Stimulated activated CD8-positive, alpha-beta memory T cell treated with anti-CD3 and anti-CD28 coated beads, Interleukin-2, amount 100 ng/mL, for 1 hour (primary cell): ENCODE measurements at places on chromosomes 6 and 20.

GRCh38 chr6:16412171-16412570, 173.8 kb downstream of the GMPR start:
- DNase-seq: no peak

- DNase-seq: no peak
Observed at GRCh38 chr20:41334443-41335421, 5.9 kb upstream of the LPIN3 start.

- no peak for DNase-seq
Observed at GRCh38 chr6:132952986-132953385, 138.6 kb downstream of the RPS12 start.

GRCh38 chr20:44532981-44533331, 11.1 kb upstream of the SERINC3 start:
- DNase-seq: no peak

DNA sequence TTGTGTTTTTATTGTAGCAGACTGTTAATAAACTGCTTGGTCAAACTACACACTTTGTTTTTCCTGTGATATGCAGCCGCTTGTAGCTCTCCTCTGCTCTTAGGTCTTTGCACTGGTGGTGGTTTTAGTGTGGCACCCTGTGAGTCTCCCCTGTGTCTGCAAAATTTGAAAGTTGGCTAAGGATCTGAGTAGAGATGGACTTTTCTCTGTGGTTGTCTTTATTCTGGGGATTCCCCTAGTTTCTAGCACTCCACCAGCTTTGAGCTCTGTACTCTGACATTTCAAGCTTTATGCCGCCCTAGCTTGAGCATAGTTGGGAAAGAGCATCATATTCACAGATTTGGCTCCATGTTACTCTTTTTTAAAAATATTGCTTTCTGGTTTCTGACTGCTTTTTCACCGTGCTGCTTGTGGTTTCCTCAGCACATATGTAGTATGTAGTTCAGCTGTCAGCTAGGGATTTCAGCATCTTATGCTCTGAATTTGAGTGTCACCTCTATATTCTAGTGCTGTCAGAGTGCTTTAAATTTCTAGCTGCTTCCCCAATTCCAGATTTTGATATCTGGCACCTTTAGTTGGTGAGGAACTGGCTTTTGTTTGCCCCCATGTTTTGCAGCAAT, 25.4 kb downstream of the CDYL start:
- DNase-seq: no peak

GRCh38 chr20:59322081-59322480, 21.7 kb downstream of the EDN3 start:
- no peak for DNase-seq

GRCh38 chr20:25549172-25549773, 36.1 kb downstream of the NINL start:
- DNase-seq: no peak
